ENCODE measurements at places on chromosomes 2 and 18.

GRCh38 chr2:16394072-16394985, 271.3 kb downstream of the CYRIA start:
- DNase-seq = no peak

GRCh38 chr18:21335927-21336488, 94.0 kb downstream of the GREB1L start:
- no peak for DNase-seq

- no peak for DNase-seq
Observed at GRCh38 chr18:2715990-2716389, 60.5 kb downstream of the SMCHD1 start.

GRCh38 chr2:655626-656025, 21.6 kb downstream of the TMEM18 start:
- DNase-seq = no peak

DNA sequence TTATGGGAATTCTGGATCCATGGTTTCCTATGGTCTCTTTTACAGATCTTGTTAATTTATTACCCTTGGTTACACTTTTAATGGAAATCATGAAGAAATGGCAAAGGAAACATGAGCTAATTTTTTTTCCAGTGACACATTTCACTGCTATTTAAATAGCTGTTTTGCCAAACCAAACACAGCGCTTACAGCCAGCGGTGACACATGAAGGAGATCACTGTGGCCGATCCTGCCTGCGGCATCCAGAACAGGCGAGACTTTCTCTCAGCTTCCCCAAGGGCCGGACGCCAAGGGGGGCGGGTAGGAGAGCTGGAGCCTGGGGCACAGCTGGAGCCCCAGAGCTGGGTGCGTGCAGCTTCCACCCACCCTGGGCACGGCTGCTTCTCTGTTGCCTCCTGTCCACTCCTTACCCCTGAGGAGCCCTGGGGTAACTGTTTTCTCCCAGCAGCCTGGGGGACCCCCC, 81.4 kb upstream of the PKDCC start:
- no peak for DNase-seq

GRCh38 chr2:53632714-53633113, 134.9 kb upstream of the CHAC2 start:
- DNase-seq = no peak

- DNase-seq = no peak
Observed at GRCh38 chr2:182952741-182953450, 85.4 kb downstream of the NCKAP1 start.

DNA sequence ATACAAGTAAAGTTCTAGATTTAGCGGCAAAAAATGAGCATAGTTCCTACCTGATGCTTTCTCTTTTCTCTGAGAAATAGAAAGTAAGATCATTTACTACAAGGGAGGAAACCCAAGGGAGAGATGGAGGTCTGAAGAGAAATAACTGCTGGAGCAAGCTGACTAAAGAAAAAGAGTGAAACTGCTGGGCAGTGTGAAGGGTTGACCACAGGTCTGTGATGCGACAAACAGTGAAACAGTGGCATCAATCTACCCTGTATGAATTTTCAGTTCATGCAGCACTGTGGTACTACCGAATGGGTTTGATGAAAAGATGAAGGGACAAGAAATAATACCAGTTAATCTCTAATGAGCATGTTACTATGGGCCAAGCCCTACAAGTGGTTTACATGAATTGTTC, 52.2 kb downstream of the CUL3 start:
- no peak for DNase-seq

DNA sequence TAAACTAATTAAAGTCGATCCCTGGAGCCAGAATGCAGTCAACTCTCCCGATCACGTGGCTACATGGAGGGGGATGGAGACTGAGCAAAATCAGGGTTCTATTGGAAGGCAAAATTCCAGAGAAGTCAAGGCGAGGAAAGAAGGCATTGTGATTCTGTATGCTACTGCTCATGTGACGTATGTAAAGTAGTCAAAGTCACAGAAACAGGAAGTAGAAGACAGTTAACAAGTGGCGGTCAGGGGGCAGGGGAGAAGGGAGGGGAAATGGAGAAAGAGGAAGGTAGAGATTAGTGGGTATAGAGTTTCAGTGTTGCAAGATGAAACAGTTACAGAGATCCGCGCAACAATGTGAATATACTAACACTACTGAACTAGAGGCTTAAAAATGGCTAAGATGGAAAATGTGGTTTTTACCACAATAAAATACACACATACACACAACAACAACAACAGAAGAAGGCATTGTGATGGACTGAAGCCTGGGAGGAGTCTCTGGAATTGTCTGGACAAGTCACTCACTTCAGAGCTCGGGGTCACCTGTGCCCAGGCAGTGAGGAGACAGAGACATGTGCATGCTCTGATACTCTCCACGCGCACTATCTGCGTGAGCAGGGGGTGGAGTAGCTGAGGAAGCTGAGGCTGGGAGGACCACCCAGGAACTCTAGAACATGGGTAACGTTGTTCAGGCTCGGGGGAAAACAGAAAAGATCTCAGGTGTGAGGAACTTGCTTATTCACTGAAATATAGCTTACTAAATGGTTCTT, 89.9 kb upstream of the CDCA7 start:
- DNase-seq = peak; percentile 71

GRCh38 chr2:172819943-172820342, 84.3 kb downstream of the RAPGEF4 start:
- DNase-seq = no peak

- DNase-seq = no peak
Observed at GRCh38 chr2:130374587-130375290, 18.9 kb downstream of the PTPN18 start.

GRCh38 chr2:27916293-27916995, 25.9 kb downstream of the BABAM2 start:
- no peak for DNase-seq

DNA sequence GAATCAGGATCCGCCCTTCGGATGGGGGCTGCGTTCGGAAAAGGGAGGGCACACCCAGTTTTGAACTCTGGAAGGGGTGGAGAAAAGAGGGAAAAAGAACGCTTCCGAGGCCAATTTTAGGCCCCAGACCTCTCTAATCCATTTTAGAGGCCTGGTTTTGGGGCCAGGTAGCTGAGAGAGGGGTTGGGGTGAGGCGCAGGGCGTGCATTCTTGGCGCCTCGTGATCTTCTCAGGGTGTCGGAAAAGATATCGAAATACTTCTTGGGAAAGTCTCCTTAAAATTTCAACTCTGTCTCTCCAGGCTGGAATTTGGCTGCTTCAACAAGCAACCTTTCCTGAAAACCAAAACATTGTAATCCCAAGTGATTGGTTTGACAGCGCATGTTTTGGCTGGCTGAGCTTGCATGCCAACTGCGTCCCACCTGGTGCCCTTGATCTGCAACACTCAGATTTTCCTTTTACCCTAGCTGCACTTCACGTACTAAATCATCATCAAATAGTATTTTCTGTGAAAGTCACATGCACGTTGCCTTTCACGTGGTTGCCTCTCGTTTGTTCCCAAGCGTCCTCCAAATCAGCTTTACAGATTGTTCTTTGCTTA, 864 bp upstream of the XPO1 start:
- DNase-seq = peak; percentile 44

DNA sequence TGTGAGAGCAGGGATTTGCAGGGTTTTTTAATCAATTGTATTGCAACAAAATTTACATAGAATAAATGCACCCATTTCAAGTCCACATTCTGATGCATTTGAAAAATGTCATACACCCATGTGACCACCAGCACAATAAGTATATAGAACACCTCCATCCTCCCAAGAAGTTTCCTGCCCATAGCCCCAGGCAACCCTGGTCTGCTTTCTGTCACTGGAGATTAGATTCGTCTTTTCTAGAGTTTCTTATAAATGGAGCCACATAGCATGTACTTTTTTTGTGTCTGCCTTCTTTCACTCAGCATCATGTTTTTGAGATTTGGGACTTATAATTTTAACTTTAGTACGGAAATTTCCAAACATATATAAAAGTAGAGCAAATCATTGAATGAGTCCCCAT, 127.2 kb upstream of the EPAS1 start:
- DNase-seq = no peak

DNA sequence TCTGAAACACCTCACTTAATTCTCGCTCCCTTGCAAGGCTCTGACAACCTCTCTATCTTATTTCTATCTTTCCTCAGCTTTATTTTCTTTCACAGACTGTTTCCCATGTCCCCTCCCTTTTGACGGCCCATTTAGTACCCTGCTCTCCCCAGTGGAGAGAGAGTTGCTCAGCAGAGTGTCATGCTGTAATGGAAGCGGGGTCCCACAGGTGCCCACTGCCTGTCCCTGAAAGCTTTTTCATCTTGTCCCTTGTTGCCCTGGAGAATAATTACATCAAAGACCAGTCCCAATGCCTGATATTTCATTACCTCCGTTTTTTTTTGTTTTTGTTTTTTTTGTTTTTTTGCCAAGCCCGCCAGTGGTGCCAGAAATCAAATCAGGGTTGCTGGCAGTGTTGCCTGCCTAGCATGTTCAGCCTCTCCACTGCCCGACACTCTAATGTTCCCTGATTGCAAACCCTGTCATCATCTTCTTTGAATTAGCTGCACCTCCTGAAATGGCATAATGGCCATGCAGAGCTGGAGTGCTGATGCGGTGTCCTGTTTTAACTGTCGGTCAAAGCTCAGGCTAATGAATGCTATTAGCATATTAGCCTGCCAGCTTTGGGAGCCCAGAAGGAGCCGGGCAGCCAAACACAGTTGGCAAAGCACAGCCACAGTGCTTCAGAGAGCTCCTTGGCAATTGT, 71.2 kb upstream of the CAVIN2 start:
- DNase-seq = no peak

GRCh38 chr2:46748121-46748520, 167.5 kb downstream of the MCFD2 start:
- DNase-seq = no peak

- no peak for DNase-seq
Observed at GRCh38 chr2:49950646-49951045, 796.3 kb upstream of the FSHR start.

- DNase-seq = no peak
Observed at GRCh38 chr2:16224298-16225045, 284.1 kb downstream of the MYCN start.

DNA sequence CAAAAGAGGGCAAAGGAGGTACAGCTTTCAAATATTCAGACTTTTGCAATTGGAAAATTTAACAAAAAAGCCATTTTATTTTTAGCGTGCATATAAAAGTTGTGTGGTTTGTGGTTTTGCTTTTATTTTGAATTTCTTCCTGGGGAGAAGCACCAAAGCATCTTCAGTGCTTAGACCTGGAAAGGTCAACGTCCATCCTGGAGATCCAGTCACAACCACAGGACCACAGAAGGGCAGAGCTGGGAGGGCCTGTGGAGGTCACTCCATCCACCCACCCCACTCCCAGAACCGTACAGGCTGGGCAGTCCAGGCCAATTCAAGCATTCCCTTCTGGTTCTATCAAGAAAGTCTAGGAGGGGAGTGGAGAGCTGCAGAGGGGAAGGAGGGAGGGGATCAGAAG, 43.8 kb downstream of the MPHOSPH10 start:
- DNase-seq = no peak

Measured in CD4-positive, alpha-beta T cell treated with Interleukin-1 beta for 1 hour (primary cell).